Activated CD8-positive, alpha-beta memory T cell treated with anti-CD3 and anti-CD28 coated beads for 4 hours (primary cell): ENCODE measurements at places on chromosomes 11 and 22.

- no peak for DNase-seq
Measured at GRCh38 chr11:88801484-88802123, 264.2 kb downstream of the GRM5 start.

DNA sequence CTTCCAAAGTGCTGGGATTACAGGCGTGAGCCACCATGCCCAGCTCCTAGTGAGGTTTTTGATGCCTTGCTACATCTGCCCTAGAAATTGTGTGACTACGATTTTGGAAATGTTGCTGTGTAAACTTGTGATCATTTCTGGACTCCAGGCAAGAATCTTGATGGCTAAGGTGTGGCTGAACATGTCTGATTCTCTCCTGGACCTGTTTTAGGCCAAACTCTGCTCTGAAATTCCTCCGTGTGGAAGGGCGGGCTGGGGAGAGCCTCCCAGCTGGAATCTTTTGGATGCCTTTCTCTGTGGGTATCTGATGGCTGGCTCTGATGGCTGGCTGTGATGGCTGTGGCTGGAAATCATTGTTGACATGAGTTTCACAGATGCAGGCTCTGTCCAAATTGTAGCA lies 8.2 kb downstream of the PNPLA3 start:
- DNase-seq: no peak

DNA sequence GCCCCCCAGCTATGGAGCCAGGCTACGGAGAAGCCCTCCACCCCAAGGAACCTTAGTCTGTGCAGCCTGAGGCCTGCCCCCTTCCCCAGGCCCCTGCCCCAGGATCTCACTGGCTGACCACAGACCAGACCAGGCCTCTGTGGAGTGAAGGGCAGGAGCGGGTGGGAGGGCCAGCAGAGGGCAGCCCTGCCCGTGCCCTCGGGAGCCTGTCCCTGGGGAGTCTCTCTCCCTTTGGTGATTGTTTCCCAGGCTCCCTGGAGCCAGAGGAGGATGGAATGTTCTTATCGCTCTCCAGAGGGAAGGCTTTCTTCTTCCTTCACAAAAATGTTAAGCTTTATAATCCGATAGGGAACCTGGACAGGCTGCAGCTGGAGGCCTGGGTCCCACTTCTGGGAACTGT lies 455.3 kb downstream of the SOX6 start:
- DNase-seq: no peak

- DNase-seq: no peak
Measured at GRCh38 chr11:121634889-121635288, 182.1 kb upstream of the SORL1-AS1 start.

DNA sequence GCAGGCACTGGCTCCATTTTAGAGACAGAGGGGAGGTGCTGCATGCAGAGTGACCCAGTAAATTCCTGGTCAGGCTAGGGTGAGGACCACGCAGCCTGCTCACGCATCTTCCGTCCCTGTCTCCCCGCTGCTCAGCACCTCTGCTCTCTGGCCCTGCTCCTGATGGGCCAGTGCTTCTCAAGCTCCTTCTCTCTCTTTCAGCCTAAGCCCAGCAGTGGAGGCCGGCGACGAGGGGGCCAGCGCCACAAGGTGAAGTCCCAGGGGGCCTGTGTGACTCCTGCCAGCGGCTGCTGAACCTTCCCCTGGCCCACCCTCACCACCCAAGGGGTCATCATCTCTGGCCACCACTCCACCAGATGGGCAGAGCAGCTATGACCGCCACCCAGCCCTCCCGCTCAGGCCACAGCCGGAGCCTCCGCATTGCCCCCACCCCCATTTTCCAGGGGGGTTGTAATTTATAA lies 24.7 kb downstream of the GTPBP1 start:
- no peak for DNase-seq

DNA sequence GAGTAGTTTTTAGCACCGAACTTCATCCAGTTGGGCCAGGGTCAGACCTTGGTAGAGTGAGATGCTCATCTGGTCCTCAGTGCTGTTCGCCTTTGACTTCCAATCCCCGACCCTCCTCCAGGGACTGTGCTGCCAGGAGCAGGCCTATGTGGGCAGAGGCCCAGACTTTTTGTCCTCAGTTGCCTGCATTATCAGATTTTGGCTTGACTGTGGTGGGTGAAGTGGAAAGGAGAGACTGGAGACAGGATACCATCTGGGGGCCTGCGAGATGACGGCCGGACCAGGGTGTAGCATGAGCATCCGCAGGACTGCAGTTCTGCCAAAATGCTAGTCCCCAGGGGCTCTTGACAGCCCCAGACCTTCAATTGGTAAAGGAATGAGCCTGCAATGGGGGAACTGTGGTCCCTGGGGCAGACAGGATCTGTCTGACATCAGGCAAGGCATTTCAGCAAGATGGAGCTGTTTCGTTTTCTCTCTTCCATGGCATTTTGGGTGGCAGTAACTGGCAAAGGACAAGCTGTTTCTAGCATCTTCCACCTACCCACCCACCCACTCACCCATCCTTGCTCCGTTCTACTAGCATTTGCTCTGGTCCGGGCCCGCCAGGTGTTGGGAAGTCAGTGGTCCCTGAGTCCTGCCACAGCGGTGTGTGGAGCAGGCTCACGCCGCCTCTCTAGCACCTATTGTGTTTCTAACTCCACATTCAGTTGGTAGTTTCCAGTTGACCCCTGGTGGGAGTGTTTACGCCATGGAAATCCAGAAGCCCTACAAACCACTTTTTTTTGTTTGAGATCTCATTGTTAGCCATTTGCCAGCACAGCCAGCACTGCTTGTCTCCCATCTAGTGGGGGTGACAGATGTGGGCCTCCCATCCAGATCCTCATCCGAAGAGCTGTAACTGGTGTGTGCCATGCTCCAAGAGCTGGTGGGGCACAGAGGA lies 53.5 kb downstream of the OTOG start:
- DNase-seq: no peak

- DNase-seq: no peak
Measured at GRCh38 chr22:17880020-17880419, 105.8 kb upstream of the BID start.

GRCh38 chr11:97354576-97354975 lies 964.8 kb downstream of the JRKL start:
- DNase-seq: no peak

- DNase-seq: no peak
Measured at GRCh38 chr11:58392746-58393145, 13.9 kb downstream of the OR5B3 start.

DNA sequence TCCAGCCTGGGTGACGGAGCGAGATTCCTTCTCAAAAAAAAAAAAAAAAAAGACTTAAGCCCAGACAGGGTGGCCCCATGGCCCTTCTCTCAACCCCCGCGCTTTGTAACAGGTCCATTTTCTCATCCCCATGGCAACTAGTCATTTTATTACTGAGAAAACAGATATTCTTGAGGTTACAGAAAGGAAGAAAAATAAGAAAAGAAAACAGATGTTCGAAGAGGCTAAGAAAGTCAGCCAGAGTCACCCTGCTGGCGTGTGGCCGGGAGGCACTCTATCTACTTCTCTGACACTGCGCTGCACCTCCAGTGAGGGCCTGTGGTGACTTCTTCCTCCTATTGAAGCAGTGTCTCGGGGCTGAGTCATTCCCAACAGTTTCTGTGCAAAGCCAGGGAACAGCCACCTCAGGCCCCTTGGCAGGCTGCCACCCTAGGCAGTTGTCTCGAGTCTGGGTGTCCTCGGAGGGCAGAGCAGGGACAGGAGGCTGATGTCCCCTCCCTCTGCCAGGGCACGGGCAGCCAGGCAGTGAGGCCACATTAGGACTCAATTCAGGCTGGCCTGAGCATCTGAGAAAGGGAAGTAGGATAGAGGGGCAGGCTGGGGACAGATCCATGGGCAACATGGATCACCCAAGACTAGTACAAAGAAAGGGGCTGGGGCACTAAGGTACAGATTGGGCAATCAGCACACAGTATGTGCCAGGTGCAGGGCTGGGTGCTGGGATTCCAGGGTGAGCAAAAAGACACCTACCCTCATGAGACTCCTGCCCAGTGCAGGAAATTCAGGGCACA lies 16.4 kb upstream of the SYVN1 start:
- no peak for DNase-seq

GRCh38 chr11:26675233-26675928 lies 46.5 kb downstream of the SLC5A12 start:
- no peak for DNase-seq

GRCh38 chr11:7485186-7486097 lies at the start of gene OLFML1:
Gene OLFML1, plus strand, starts transcription at chr11:7485506. Its CDS starts 370 bp downstream, at chr11:7485876.
- no peak for DNase-seq

DNA sequence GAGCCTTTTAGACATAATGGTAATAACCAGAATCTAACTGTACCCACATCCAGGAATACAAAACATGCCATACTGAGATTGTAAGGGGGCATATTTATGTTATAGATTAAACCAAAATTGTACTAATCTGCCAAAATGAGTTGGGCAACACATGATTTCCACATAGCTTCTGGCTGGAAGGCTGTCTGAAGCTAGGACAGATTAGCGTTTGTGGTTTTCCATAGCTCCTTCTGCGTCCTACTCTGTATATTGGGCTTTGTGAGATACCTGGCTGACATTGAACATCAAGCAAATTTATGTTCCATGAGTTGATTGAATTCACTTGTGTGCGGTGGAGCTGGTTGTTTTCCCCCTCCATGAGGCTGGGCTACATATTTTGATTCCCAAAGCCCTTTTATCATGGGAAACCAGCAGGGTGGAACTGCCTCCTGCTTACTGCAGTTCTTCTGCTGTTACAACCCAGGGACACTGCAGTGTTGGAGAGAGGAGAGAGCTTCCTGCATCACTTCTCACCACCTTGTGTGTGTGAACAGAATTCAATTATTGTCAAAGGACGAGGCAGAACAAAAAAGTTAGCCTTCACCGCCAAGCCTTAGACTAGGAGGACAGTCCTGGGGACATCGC lies 114.9 kb downstream of the C11orf91 start:
- no peak for DNase-seq

DNA sequence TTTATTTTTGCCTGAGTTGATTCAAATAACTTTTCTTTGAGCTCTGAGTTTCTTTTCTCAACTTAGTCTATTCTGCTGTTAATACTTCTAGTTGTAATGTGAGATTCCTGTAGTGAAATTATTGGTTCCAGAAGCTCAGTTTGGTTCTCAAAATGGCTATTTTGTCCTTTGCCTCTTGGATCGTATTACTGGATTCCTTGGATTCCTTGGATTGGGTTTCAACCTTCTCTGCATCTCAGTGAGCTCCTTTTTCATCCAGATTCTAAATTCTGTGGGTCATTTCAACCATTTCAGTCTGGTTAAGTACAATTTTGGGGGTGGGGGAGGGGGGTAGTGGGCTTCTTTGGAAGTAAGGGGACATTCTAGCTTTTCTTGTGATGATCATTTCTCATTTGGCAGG lies 341.1 kb upstream of the CNTN5 start:
- DNase-seq: no peak

DNA sequence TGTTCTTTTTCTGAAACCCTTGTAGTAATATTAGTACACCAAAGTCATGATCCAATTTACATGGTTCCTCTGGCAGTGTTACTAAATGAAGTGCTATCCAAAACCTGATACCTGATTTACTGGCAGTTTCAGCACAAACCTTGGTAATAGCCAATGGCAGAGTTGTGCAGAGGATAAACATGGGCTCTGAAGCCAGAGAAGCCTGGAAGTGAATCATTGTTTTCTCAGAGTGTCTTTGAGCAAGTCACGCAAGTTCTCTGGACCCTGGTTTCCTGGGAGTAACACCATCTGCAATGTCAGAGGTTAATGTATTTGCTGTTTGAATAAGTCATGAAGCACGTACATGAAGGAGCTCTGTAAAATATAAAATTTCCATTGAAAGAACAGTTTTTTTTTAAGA lies 222.3 kb upstream of the NARS2 start:
- DNase-seq: no peak

- DNase-seq: no peak
Measured at GRCh38 chr22:29732883-29733282, 13.1 kb downstream of the CABP7 start.

DNA sequence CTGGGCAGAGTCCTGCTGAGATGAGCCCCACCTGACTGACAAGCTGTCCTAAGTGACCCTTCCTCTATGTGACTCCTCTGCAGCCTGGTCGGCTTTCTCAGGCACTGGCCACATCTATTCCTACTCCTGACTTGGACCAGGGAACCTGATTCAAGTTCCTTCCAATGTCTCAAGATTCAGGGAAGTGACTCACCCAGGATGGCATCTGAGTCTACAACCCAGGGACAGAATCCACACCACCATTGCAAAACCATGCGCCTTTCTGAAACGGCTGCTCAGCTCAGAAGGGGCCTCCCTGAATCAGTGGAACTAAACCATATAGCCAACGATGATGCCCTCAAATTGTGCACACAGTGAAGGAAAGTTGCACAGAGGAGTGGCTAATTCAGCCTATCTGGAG lies 63.9 kb upstream of the CSNK2A3 start:
- no peak for DNase-seq

DNA sequence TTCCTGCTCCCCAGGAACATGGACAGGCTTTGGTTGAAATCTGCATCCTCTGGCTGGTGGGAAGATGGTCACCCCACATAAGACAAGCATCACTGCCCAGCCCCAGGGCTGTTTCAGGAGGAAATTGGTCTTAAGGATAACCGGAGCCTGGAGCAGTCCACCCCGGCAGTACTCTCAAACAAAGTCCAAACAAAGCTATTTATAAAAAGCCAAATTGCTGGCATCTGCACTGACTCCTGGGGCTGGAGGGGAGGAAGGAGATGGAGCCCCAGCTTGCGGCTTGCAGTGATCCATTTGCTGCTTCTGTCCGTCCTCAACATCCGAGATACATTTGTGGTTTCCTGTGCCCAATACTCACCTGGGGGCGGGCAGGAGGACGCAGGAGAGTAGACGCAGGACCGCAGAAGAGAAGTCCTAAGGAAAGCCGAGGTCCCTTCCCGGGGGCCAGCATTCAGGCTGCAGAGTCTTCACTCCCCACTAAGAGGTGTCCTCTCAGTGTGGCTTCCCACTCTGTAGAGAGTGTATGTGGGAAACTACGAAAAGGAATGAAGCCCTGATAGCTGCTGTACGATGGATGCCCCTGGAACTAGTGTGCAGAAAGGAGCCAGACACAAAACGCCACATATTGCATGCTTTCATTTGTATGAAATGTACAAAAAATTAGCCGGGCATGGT lies 107.3 kb upstream of the FGF3 start:
- no peak for DNase-seq

DNA sequence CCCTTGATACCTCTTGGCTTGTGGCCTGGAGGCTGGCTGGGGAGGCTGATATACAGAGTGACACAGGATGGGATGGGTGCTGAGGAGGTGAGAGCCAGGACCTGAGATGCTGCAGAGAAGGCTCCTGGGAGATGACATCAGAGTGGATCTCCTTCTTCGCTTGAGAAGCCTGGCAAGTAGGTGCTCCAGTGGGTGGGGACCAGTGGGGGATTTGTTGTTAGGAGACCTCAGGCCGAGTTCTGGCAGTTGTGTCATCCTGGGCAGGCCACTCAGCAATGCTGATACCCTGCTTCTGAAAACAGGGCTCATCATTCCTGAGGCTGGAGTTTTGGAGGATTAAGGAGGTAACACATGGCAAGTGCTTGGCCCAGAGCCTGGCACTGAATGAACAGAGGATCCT lies 1.9 kb upstream of the NDUFV1 start:
- no peak for DNase-seq

GRCh38 chr11:115141231-115142114 lies 362.7 kb downstream of the CADM1 start:
- no peak for DNase-seq
